Stimulated activated CD4-positive, alpha-beta T cell treated with anti-CD3 and anti-CD28 coated beads, Interleukin-12 subunit alpha, Interleukin-12 subunit beta, amount 100 ng/mL, for 4 hours (primary cell): ENCODE measurements at places on chromosomes 1 and 21.

DNA sequence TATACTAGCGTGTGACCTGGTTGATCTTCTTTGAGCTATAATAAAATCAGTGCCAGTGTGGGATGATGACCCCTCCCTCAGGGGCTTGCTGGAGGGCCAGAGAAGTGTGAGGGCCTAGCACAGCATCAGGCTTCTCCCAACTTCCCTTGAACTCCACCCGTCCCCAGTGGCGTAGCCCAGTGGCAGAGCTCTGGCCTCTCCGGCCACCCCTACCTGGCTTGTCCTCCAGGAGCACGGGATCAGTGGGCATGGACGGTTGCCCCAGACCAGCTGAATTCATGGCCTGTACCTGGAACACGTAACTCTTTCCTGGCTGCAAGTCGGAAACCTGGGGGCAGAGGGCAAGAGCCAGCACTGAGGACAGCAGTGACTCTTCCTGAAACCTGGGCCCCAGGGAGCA lies 36.0 kb downstream of the MYOM3 start:
- DNase-seq, result no peak

GRCh38 chr21:26236281-26236680 lies 65.7 kb upstream of the APP start:
- DNase-seq, result no peak

GRCh38 chr1:157088607-157089006 lies 11.0 kb downstream of the ETV3L start:
- no peak for DNase-seq

DNA sequence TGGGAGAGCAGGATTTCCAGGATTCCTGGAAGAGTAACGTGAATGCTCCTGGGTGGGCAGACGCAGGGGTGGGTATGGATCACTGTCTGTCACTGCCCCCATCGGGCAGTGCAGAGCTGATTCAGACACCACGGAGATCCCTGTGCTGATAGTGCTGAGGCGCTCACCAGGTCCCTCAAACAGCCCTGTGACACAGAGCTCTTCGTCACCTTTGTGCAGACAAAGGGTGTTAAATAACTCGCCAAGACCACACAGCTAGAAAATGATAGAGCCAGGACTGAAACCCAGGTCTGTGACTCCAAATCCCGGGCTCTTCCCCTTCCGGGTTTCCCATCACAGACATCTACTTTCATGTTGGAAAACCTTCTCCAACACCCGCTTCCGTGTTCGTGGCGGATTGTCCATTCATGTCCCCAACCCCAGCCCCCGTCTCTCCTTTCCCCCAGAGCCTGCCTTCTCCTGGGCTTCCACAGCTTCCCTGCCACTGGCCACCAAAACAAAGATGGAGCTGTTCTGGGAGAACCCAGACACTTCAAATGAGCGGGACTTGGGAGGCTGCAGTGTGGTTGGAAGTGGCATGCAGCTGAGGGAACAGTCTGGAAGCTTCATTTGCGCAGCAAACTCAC lies 2.6 kb downstream of the EFHD2 start:
- DNase-seq, result no peak

DNA sequence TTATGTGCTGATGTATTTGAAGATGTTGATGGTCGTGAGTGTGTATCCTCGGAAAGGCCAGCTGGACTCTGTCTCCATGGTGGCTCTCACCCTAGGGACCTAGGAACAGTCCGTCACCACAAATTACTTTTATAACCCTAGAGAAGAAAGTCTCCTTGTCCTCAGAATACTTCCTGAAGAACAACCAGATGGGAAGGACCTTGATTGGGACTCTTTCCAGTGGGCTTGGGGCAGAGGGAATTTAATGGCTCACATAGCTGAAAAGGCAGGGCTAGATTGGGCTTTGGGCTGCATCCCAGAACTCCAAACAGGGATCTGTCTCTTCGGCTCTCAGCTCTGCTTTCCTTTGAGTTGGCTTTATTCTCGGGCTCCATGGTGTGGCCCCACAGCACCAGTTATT lies 90.8 kb downstream of the TBX19 start:
- no peak for DNase-seq

- no peak for DNase-seq
Observed at GRCh38 chr1:204319027-204319426, 40.7 kb downstream of the PLEKHA6 start.

GRCh38 chr1:200911361-200911760 lies 16.7 kb downstream of the INAVA start:
- no peak for DNase-seq

DNA sequence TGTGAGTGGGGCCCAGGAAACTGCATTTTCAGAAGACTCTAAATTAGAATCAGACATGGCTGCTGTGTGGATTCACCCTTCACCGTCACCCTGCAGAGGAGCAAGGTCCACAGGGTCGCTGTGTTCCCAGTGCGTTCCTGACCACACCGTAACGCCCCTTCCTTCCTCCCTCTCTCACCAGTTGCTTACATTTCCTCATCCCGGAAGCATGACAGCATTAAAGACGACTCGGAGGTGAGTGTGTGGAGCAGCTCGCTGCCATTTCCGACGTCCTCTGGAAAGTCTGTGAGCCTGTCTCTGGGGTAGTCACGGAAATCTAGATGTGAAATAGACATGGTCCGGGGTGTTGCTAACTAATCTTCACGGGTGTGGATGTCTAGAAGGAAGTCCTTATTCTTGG lies 45.9 kb downstream of the FAAP20 start:
- DNase-seq, result no peak

DNA sequence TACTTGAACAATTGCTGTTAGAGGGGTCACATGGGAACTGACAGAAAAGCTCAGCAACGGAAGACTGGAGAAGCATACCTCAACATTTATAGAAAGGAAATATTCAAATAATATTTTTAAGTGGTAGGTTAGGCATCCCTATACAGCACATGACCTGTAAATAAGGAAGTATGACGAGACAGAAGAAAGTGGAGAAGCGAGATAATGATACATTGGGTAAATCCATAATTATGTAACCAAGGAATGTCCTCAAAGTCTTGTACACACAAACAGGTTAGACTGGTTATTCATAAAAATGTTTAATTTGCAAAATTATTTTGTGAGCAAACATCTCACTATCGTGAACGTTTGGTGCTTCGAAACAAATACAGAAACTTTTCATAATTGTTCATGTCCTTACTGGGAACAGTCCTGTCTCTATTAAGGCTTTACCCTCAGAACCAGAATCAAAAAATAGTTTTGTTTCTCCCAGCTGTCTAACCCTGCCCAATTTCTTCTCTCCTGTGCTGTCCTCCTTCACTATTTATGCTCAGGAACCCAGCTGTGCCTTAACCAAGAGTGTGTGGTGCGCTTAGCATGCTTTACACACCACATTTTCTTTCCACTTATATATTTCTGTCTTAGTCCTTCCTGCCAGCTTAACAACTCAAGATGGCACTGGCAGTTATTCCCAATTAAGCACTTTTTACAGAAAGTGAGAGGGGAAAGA lies 10.2 kb downstream of the KMO start:
- no peak for DNase-seq

GRCh38 chr1:218823291-218823900 lies 350.3 kb upstream of the LYPLAL1 start:
- DNase-seq, result no peak

GRCh38 chr1:162951553-162952315 lies 90.8 kb upstream of the CCDC190 start:
- DNase-seq, result no peak
